ENCODE measurements at places on chromosomes 4 and X.

DNA sequence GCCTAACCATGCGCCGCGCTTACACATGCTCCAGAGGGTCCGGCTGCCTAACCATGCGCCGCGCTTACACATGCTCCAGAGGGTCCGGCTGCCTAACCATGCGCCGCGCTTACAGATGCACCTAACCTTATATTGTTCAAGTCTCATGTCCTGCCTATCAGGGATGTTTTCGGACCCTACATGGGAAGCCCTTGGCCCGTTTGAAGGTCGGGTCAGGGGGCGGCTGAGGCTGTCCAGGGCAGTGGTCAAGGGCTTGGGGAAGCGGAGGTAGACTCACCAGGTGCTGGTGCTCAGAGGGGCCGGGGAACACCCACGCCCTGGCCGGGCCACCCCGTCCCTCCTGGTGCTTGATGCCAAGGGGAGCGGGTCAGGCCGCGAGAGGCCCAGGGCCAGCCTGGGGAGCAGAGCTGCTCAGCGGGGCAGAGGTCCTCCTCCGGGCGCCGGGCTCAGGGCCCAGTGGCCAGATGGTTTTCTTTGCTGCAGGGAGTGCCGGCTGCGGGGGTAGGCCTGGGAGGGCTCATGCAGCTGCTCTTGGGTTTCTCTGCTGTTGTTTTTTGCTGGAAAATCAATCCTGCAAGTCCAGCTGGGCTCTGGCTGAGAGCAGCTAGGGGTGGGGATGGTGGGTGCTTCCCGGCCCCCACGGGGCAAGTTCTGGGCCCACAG lies 35.4 kb upstream of the SPON2 start:
- DNase-seq = no peak

DNA sequence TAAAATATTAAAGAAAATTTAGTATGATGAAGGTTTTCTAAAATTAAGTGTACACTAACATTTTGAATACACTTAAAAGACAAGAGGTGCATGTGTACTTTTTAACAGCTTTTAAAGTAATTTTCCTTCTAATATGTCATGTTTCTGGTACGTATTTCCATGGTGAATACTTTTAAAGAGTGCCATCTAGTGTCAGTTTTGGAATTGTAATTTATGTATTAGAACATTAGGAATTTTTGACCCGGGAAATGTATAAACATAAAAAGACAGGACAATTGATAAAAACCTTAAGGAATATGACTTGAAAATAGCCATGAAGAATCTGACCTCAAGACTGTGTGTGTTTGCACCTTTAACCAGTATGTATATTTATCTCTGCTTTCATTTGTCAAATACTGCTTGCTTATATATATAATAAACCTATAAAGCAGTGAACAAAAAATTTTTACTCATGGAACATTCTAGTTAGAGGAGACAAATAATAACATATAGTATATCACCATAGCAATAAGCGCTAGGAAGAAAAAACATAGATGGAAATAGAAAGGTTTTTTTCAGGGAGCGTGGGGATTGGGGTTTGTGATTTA lies 7.2 kb downstream of the GSTCD start:
- DNase-seq = no peak

DNA sequence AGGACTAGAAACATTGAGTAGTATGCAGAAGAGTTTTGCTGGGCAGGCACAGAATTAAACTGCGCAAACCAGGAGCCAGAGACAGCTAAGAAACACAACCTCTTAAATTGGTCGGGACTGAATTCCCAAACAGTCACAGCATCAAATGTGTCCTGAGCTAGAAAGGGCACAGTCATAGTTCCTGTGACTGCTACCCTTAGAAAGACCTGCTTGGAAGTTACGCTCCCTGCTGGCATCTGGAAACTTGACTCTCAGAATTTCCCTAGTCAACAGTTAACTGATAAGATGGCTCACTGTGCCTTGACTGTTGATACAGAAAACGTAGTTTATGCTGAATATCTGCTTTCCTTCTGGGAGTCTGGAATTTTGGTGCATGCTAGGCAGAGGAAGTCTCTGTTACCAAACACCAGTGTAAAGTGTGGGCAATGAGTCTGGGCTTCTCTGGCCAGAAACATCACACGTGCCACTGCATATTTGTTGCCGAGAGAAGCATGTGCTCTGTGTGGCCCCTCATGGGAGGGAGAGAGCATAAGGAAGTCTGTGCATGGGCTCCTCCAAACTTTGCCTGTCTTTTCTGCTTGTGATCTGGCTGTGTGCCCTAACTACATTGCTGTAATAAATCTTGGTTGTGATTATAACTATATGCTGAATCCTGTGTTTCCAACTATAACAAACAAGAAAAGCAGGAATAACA lies 11.6 kb upstream of the EOLA2 start:
- DNase-seq = no peak

GRCh38 chrX:130119312-130119898 lies 9.1 kb upstream of the ELF4 start:
- DNase-seq = no peak

DNA sequence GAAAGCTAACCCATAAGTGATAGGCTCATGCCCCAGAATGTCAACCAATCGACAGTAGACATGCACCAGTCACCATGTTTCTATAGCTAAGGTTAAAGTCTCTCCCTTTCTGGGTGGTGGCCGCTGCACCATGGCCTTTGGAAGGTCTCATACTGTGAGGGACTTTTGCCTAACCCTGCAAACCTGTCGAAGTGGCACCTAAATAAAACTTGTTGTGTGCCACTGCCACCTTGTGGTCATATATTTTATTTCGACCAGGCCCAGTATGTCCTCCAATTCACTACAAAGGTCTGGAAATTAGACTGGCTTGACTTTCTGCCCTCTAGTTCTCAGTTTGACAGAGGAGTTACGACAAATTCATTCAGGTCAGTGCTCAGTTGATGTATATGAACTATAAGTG lies 163.1 kb downstream of the SMARCA1 start:
- DNase-seq = peak; percentile 53

DNA sequence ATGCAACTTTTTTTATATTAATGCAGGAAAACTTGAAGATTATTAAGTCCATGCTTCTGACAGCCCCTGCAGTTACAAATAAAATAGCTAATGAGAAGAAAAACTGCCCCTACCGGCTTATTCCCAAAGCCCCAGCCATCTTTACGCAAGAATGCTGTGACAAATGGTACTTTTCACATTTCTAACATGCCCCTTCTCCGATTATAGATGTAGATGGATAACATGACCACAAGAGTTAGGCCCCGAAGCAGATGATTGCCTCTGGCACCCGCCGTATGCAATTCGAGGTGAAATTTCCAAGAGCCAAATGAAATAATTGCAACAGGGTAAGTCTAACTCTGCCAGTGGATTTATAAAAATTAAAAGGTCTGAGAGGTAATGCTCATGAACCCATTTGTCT lies 319.4 kb upstream of the TAPT1 start:
- DNase-seq = no peak

GRCh38 chrX:15971696-15972095 lies 117.1 kb upstream of the AP1S2 start:
- no peak for DNase-seq

GRCh38 chrX:12679522-12679921 lies 111.7 kb upstream of the PRPS2 start:
- no peak for DNase-seq

DNA sequence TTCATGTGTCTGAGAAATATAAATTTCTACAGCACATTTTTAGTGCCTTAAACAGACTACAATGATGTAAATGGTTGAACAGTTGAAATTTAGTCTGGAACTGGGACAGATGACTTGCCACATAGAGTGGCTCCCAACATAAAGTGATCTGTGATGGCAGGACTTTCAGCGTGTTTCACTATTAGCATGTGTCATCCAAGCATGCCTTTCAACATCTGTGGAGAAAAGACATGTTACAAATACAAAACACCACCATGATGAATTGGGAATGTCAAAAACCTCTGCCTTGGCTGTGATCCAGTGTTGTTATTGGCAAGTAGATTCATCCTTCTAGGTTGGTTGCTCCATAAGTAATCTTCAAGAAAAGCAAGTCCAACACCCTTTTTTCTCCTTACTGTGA lies 348.7 kb downstream of the MAPK10 start:
- DNase-seq = no peak

GRCh38 chrX:19787305-19787815 lies 100.0 kb downstream of the SH3KBP1 start:
- DNase-seq = no peak

GRCh38 chrX:131821945-131822622 lies 201.0 kb upstream of the STK26 start:
- no peak for DNase-seq

- no peak for DNase-seq
Measured at GRCh38 chr4:92969650-92970379, 666.0 kb downstream of the GRID2 start.

- DNase-seq = no peak
Measured at GRCh38 chrX:1360171-1360570, 23.6 kb downstream of the IL3RA start.

- DNase-seq = peak; percentile 35
Measured at GRCh38 chr4:110198435-110199416, at the start of gene ELOVL6. Gene ELOVL6, minus strand, starts transcription at chr4:110198615. Its CDS starts 280 bp downstream, at chr4:110198335.

GRCh38 chr4:5890063-5890727 lies 2.7 kb downstream of the CRMP1 start:
- DNase-seq = no peak

- DNase-seq = no peak
Measured at GRCh38 chr4:130359542-130359941, 1263.6 kb downstream of the C4orf33 start.

DNA sequence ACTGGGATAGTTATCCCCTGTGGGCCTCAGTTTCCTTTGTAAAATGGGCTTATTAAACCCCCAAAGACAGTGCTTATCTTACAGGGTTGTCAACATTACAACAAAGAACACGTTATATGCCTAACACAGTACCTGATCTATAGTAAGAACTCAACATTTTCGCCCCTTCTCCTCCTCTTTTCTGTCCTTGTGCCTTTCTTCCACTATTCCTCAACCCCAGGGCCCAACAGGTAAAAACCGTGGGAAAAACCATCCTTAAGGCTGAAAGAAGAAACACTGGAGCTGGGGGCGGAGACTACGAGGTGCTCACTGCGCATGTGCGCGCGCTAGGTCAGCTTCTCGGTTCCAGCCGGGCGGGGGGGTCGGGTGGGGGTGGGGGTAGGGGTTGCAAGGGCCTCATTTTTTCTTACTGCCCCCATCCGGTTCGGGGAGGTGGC lies 426 bp upstream of the XIAP start:
- no peak for DNase-seq

DNA sequence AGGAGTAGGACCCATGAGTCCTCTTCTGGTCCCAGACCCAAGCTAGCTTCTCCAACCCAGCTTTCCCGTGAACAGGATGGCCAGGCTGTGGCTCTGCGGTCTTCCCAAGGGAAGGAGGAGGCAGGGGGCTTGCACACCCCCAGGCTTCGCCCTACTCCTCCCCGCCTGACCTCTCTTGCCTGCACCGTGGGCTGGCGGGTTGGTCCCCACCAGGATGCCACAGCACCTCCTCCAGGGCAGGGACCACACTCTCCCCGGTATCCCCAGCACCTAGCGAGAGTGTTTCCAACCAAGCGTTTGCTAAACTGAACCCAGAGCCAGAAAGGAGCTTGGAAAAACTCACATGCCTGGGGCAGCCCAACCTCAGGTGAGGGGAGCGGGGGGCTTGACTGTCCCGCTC lies 9.0 kb upstream of the S100P start:
- no peak for DNase-seq

- no peak for DNase-seq
Measured at GRCh38 chrX:117752745-117753144, 363.9 kb downstream of the KLHL13 start.

DNA sequence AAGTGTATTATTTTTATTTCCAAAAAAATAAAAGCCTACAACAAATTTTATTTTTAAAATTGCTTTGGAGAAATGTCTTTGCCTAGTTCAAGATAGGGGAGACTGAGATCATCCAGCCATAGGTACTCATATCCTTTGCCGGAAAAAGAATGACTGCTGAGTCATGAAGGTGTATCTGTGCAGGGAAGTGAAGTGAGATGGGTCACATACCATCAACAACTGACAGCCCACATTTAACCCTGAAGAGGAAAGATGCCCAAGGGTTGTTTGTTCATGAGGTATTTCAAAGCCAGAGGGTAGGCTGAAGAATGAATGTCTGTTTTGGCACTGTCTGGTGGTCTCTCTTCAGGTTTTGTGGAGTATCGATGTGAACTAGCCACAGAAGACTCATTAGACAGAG lies 106.7 kb upstream of the TTC29 start:
- DNase-seq = no peak

- no peak for DNase-seq
Measured at GRCh38 chr4:106231931-106232330, 84.1 kb downstream of the TBCK start.

GRCh38 chrX:46433892-46434291 lies 111.3 kb downstream of the ZNF674 start:
- DNase-seq = no peak

DNA sequence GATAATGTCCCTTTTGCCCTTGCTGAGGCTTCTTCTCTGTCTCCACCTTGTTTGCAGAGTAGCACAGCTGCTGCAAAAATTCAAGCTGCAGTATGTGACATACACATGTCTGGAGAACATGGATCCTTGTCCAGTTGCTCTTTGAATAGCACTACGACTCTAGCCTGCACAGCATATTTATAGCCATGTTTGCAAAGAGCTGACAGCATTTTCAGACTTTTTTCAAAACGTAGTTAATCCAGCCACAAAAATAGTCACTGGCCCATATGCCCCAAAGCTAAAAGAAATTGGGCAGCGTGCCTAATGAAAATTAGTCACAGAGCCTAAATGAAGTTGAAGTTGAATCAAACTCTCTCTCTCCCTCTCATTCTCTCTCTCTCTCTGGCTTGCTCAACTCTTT lies 17.5 kb downstream of the SLC16A2 start:
- no peak for DNase-seq

GRCh38 chr4:105572296-105572695 lies 19.9 kb downstream of the ARHGEF38 start:
- no peak for DNase-seq

- DNase-seq = no peak
Measured at GRCh38 chrX:63932006-63932405, 147.0 kb upstream of the ARHGEF9 start.

- DNase-seq = no peak
Measured at GRCh38 chr4:98604723-98605122, 53.7 kb downstream of the TSPAN5 start.

DNA sequence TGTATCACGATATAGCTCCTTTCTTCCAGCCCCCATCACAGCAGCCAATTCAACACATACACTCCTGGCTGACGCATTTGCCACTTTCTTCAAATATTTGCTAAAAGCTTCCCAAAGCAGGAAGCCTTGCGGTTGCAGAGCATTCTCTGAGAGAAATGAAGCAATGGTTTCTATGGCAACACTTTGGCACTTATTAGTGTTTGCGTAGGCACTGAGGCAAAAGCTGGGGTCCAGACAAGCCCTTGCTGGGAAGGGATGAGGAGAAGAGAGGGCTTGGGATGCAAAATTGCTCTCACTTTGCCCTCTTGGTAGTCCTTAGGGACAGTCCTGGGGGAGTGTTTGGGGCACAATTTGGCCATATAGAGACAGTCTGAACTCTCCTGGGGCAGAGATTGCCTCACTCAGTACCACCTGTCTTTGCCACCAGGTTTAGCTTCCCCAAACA lies 55.0 kb upstream of the PAK3 start:
- no peak for DNase-seq

DNA sequence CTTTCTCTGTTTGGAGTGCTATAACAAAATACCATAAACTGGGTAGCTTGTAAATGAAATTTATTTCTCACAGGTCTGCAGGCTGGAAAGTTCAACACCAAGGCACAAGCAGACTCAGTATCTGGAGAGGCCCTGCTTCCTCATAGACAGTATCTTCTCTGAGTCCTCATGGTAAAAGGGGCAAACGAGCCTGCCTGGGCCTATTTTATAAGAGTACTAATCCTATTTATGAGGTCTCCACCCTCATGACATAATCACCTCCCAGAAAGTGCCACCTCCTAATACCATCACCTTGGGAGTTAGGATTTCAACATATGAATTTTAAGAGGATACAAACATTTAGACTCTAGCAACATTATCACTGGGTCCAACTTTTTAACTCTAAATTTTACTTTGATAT lies 200.3 kb downstream of the STPG2 start:
- DNase-seq = no peak

Data from natural killer cell (primary cell).